ENCODE measurements at places on chromosomes 11 and 22.

- DNase-seq, result no peak
These were observed 6.7 kb downstream of the LRFN4 start for GRCh38 chr11:66863428-66864125.

GRCh38 chr11:33731723-33732531, 4.3 kb downstream of the CD59 start:
- DNase-seq, result no peak

DNA sequence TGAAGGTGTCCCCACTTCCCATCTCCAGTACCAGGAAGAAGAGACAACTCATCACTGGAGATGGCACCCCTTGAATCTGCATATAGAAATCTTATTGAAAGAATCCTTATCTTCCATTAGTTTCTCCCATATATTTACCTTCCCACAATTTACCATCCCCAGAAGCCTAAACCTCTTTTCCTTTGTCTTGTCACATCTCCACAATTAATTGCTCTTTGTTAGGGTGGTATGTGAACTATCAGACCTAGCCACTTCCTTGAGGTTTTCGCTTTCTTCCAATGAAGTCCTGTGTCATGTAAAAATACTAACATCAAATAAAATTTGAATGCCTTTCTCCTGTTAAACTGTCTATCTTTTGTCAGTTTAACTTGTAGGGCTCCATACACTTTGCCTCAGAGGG, 37.9 kb downstream of the FAM227A start:
- no peak for DNase-seq

DNA sequence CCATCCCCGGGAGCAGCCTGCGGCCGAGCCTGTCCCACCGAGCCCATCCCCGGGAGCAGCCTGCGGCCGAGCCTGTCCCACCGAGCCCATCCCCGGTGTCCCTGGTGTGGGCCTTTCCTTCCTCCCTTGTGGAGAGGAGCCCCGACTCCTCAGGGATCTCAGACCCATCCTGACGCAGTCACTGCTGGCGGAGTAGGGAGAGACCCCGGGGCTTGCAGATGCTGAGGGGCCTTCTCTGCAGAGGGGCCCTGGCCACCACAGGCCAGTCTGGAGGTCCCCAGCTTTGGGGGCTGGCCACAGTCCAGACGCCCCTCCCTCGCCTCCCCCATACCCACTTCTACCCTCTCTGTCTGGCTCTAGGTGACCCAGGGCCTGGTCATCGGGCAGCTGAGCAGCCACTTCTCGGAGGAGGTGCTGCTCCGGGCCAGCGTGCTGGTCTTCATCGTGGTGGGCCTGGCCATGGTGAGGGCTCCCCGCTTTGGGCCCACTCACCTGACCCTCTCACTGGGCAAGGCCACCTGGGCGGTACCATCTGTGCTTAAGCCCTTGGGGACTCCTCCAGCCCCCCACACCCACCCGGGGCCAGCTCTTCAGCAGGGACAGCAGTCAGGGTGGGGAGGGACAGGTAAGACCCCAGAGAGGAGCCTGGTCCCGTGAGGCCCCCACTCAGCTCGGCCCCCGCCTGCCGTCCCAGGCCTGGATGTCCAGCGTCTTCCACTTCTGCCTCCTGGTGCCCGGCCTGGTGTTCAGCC, 7.3 kb downstream of the PHLDA2 start:
- DNase-seq, result no peak

- DNase-seq, result no peak
These were observed 67.9 kb upstream of the API5 start for GRCh38 chr11:43243927-43244326.

GRCh38 chr11:109612496-109612895, 190.5 kb downstream of the C11orf87 start:
- no peak for DNase-seq

DNA sequence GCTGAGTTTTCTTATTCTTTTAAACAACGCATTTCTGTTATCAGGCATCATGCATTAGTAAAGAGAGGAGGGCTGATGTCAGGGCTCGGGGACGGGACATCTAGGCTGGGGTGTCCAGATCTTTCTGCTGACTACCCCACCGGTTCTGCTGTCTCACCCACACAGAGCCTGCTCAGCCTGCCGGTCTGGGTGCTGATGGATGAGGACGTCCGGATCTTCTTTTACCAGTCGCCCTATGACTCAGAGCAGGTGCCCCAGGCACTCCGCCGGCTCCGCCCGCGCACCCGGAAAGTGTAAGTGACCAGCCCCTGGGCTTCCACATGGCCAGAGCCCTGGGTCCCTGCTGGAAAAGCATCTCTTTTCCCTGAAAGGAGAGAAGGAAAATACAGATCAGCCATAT, 9.4 kb downstream of the NCF4 start:
- no peak for DNase-seq

GRCh38 chr22:41397143-41397811, 15.5 kb downstream of the TEF start:
- DNase-seq, result no peak

- no peak for DNase-seq
These were observed 18.7 kb downstream of the TRIM44 start for GRCh38 chr11:35681163-35681767.

DNA sequence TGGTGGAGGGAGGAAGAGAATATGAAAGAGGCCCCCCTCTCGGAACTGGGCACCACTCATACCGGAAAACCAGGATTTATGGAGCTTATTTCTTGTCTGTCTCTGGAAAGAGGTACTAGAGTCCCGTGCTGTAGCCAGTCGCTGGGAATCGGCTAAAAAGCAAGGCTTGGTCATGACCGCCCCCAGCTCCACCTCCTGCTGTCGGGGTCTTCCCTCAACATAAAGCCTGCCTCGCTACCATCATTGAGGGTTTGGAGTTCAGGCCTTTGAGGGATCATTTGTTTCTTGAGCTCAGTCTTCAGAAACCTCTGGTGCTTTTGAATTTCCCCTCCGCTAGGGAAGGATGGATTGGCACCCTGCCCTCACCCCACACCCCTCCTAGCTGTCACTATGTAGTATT, 97.1 kb downstream of the TSPAN18 start:
- no peak for DNase-seq

- DNase-seq, result no peak
These were observed 32.1 kb upstream of the TENM4 start for GRCh38 chr11:79472819-79473529.

DNA sequence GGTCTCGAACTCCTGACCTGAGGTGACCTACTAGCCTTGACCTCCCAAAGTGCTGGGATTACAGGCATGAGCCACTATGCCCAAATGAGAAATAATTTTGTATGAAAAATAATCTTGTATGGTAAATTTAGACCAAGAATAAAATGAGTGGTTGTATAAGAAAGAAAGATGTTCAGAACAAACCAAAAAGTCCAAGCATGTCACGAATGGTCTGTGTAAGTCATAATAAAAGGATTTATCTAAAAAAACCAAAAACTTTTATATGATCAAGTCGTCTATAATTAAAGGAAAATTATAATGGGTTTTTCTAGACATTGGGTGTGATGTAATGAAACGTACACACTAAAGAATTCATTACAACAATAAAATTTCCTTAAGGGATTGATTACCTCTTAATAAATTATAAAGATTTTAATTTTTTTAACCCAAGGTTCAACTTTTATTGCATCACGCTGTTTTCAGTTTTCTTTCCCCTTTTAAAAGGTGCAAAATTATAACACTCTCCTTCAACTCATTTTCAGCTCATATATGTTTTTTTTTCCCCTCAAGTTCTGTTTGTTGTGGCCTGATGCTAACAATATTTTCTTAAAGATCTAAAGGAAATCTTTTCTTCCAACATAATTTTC, 8.9 kb upstream of the AQP11 start:
- DNase-seq, result no peak

DNA sequence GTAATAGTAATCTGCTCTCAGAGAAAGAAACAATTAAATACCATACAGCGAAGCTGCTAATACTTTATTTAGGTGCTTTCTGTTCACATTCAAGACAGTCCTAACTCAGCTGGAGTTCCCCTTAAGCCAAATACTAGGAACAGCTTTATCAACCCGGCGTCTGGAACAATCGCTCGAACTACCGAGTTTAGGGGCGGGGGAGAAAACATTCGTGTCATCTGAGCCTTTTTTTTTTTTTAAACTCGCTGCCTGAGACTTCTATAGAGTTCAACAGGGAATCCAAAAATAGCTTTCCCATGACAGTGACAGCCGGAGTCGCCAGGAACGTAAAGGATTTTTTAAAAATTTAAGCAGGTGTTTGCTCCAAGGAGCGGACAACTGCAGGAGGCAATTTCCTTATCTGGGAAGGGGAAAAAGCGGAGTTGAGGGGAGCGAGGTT, 852 bp downstream of the TRAF6 start:
- DNase-seq, result peak; percentile 15

DNA sequence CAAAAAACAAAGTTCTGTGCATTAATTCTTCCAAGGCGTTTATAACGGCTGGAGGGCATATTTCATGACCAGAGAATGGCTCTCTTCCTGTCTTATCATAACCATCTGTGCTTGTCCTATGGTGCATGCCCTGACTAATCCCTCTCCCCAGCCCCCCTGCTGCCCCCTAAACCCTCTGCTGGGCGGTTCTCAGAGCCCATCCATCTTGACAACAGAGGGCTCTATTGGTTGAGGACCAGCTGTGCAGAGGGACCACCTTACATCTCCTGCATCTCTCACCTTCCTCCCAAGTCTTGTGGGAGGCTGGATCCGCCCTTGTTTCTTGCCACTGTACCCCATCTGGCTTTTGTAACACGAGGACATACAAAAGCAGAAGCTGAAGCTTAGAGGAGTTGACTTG, 282.1 kb downstream of the MIAT start:
- DNase-seq, result no peak

DNA sequence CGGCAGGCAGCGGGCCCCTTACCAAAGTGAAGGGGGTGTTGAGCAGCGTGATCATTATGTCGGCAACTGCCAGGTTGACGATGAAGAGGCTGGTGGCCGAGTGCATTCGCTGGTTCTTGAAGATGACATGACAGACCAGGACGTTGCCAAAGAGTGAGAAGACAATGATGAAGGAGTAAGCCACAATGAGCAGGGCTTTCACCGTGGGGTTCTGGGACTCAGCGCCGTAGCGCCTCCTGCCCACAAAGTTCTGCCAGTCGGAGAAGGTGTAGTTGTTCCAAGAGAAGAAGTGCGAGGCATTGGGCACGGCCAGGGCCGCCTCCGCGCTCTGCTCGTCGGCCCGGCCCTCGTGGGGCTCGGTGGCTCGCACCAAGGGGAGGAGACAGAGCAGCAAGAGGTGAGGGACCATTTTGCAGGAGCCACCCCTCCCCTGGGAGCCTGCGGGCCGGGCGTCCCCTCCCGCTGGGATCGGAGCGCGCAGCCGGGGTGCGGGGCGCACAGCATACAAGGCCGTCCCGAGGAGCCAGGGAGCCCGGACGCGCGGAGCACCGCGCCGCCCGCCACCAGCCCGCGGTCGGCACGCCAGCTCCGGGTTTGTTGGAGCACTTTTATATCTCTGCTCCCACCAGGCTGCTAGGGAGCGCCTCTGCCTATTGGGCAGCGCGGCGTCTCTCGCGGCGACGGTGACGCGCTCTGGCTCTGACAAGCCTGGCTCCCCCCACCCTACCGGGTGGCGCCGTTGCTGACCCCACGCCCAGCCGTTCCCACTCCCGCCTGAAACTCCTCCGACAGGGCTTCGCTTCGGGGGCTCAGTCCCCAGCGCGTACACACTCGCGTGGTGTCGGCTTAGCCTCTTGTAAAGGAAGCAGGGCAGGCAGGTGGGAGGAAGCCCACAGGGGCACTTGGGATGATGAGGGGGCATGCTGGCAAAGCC, at the start of gene GPR83:
Gene GPR83, minus strand, starts transcription at position 581 of the 934 bp plus-strand sequence. Its CDS starts 172 bp downstream, at position 409.
- DNase-seq, result no peak

DNA sequence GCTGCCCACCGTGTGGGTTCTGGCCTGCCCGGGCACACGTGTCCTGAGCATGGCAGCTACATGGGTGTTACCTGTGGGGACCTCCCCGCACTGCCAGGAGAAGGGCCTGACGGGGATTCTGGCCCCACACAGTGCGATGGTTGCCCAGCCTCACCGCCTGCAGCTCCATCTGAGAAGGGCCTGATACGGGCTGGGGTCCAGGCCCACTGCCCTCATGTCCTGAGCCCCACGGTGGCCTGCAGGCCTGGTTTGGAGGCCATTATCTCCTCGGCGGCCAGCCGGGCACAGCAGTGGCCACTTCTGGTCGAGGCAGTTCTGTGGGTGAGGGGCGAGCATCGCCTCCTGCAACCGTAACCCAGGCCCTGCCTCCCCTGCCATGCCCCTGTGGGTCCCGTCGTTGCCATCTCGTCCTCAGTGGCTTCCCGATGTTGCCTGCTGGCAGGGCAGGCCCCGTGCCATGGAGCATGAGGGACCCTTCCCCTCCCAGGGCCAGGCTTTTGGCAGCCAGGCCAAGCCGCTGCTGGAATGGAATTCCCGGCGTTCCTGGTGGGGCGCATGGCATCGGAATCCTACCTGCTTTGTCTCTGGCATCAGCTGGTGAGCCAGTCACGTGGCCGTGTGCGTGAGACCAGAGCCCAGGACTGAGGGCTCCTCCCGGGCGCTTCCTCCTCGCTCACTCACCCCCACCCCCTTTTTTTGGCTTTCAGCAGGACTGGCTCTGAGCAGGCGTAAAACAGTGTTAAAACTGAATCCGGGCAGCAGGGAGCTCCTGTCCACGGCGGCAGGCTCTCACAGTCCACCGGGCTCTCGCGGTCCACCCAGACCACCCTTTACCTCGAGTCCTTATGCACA, 71.9 kb upstream of the PPARA start:
- DNase-seq, result no peak

DNA sequence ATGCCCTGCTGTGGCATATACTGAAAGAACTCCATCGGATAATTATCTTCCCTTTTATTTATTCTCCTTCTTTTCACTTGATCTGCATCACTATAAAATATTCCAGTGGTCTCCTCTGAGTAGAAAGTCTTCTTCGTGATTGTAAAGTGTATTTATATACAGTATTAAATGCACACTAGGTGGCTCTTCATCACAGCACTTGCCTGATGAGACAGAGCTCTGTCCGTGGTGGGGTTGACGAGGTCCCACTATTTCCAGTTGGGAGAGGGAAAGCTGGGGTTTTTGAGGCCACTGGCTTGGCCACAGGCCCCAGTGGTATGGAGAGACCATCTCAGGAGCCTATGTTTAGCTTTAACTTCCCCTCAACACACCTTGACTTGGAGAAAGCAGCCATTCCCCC, 31.6 kb upstream of the ZBTB16 start:
- no peak for DNase-seq

DNA sequence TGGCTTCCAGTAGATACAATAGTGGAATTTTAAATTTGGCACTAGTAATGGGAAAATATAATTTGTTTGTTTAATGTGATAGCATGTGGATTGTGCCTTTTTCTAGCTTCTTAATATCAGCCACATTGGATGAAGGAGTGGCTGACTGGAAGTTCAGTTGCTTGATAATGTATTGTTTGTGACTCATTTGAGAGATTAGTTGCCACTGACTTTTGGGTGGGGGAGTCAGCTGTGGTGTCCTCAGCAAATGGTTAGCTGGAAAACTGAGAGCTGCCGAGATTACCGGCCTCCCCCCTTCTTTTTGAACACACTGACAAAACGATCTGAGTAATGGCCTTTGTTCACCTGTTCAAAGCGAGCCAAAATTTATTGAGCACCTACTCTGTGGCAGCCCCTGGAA, 5.5 kb downstream of the JAM3 start:
- DNase-seq, result no peak

GRCh38 chr11:35343033-35343598, 76.2 kb downstream of the SLC1A2 start:
- peak; percentile 65 for DNase-seq
